ENCODE measurements at places on chromosomes 7 and 10.
A peak's percentile ranks its signal among the peaks of the same experiment; 100 is the strongest.

GRCh38 chr10:69362471-69362954 is 54.2 kb downstream of the TACR2 start:
- peak; percentile 70 for DNase-seq

DNA sequence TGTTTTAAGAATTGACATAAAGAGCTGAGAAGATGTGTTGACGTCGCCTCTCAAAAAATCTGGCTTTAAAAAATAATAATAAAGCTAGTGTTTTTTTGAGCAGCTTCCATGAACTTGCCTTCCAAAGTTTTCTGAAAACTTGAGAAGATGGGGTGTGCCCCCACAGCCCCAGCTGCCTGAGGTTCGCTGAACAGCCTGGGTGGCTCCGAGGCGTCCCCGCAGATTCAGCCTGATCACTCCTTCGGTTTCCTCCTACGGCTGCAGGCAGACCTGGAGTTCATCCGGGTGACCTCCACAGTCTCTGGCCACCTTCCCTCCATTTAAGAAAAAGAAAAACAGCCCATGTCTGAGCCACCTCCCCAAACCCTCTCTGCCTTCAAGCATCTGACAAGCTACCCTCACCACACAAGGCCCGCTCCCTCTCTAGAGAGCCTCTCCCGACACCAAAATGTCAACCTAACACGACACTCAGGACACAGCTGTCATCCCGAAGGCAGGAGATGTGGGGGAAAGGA is 177.8 kb downstream of the PTPRN2 start:
- no peak for DNase-seq

- no peak for DNase-seq
These were observed 35.8 kb upstream of the COBL start for GRCh38 chr7:51352174-51353100.

- no peak for DNase-seq
These were observed 21.5 kb upstream of the OGDHL start for GRCh38 chr10:49783645-49784044.

- DNase-seq = no peak
These were observed 245.4 kb upstream of the GALNT17 start for GRCh38 chr7:70886547-70886946.

- DNase-seq = no peak
These were observed 124.7 kb downstream of the LRRC18 start for GRCh38 chr10:48814933-48815332.

- peak; percentile 78 for DNase-seq
These were observed 148.1 kb downstream of the SLIT1 start for GRCh38 chr10:97037365-97038361.

DNA sequence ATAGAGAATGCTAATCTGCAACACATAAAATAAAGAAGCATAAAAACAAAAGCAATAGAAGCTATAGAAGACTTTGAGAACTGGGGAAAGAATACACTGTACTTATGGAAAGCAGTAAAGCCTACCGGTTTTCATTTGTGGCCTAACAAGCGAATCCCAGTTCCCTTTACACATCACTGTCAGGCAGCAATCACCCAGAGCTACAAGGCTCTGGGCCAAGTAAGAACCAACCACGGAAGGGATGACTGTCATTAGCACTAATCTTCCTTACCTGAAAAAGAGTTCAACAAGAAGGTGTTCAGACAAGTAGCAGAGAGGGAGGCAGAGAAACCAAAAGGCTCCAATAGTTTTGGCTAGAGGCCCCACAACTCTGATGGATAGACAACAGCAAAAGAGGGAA is 15.0 kb downstream of the CCDC6 start:
- DNase-seq = no peak

DNA sequence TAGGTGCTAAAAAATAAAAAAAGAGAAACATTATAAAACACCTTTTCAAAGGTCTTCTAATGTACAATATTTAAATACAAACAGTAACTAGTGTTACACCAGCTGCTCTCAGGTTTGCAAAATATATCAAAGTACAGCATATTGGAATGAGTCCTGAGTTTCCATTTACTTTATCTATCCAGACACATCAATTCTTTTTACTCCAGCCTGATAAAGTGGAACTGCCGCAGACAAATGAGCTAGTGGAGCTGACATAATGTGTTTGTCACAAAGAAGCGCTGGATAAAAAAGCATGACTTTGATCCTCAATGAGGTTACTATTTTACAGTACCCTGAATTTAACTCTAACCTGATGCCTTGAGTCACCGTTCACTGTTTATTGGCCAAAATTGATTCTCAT is 1243.1 kb downstream of the GATA3 start:
- DNase-seq = no peak

GRCh38 chr10:13681528-13681927 is 94.8 kb downstream of the PRPF18 start:
- no peak for DNase-seq

DNA sequence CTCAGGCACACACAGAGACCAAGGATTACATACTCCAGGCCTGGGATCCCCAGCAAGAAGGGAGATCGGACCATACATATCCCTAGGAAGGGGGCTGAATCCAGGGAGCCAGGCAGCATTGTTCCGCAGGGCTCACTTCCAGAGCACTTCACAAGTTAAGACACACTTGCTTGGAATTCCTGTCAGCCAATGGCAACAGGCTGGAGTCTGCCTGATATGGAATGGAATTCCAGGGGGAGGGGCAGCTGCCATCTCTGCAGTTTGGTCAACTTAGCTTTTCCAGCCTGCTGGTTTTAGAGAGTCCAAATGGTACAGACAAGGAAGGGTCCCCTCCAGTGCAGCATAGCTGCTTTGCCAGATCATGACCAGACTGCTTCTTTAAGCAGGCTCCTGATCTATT is 290.0 kb upstream of the GLI3 start:
- no peak for DNase-seq

GRCh38 chr7:27119412-27119911 is 11.1 kb downstream of the HOXA4 start:
- DNase-seq = no peak

GRCh38 chr7:27438881-27439589 is 196.4 kb downstream of the EVX1 start:
- DNase-seq = no peak

DNA sequence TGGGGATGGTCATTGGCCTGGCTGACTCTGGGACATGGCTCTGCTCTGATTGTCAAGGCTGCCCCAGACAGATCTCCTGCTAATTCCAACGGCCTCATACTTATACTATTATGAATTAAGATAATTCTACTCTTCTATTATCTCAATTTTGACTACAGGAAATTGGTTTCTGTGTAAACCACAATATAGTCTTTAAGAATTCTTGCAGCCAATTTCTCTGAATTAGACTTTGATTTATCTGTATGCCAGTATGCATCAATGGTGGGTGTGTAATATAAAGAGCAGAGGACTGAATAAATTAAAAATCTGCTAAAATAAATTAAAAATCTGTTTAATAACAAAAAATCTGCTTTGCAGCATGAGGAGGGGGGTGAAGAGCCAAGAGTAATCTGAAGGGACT is 27.0 kb downstream of the HIBADH start:
- DNase-seq = no peak

DNA sequence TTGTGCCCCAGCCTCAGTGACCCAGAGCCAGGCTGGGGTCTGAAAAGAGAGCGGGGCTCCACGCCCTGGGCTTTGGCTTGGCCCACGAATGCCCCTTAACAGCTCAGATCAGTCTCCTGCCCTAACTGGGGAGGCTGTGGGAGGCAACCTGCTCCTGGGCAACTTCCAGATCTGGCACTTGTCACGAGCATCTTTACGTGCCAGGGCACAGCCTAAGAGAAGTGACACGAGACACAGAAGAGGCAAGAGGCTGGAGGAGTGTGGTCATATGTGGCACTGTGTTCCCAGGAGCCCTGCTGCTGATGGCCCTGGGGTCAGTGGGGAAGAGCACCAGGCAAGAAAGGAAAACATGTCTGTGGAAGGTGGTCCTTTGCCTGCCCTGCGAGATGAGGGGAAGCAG is 97.8 kb upstream of the BTBD16 start:
- DNase-seq = no peak

GRCh38 chr10:121078036-121078435 is 226.9 kb downstream of the WDR11 start:
- DNase-seq = no peak

- DNase-seq = no peak
These were observed 45.5 kb upstream of the DDC start for GRCh38 chr7:50610521-50611277.

GRCh38 chr7:41830271-41830670 is 127.4 kb upstream of the INHBA start:
- DNase-seq = no peak

GRCh38 chr10:113958631-113959382 is 84.9 kb upstream of the ADRB1 start:
- DNase-seq = peak; percentile 51

DNA sequence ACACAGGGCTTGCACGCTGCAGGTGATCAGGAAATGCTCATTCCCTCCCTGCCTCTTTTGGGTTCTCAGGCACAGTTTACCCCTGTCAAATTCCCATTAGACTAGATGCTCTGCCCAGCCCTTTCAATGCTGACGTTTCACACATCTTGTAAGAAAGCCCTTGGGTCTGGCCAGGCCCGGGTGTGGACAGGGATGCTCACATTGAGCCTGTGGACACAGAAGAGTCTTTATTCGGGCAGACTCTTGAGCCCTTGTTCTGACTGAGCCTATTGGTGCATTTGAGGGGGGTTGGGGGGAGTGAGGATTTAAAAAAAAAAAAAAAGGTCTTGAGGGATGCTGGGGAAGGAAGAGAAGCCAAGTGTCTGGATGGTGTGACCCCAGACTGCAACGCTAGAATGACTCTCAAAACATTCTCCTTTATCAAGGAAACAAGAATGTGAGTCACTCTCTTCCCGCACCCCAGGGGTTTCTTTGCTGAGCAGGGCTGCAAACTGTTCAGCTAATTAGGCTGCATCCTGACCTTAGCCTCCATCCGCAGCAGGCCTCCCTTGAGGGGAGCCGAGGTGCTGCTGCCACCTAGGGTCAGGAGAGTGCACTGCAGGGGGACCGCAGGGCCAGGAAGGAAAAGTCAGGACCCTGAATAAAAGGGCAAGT is 53.6 kb upstream of the TMEM72 start:
- DNase-seq = peak; percentile 58

- no peak for DNase-seq
These were observed 159.6 kb downstream of the LSM5 start for GRCh38 chr7:32330602-32331001.

DNA sequence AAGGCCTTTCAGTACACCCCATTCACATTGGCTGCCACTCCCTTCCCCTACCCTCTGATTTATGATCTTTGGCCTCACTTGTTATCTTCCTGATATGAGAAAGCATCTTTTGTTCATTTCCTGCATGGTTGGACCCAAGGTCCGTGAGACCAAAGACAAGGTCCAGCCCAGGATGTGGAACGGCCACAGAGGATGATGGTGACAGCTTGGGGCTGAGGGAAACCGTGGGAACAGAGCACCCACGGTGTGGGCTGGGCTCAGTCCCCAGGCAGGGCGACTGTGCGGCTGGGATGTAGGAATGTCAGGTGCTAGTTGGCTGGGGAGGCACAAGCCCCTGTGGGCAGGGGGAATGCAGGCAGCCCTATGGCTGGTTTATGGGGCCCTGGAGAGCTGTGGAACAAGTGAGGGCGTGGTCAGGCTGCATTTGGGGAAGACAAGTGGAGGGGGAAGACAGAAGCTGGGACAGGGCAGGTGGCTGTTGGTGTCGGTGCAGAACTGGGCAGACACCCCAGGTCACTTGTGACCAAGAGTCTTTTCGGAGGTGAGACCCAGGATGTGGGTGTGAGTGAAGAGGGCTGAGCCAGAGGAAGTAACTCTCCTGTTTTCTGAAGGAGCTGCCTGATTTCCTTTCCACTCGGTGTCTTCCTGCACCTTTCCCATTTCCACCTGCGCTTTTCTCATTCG is 51.7 kb upstream of the IGFBP3 start:
- DNase-seq = no peak

DNA sequence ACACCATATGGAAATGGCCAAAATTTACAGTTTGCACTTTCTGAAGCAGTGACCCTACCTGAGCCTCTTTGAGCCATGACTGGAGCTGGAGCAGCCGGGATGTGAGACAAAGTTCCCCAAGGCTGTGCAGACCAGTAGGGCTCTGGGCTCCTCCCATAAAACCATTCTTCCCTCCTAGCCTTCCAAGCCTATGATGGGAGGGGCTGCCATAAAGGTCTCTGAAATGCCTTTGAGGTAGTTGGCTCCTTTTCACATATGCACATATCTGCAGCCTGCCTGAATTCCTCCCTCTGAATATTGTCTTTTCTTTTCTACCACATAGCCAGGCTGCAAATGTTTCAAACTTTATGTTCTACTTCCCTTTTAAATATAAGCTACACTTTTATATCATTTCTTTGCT is 516.6 kb upstream of the POM121L12 start:
- DNase-seq = no peak

- DNase-seq = no peak
These were observed 179.2 kb downstream of the SH3PXD2A start for GRCh38 chr10:103676058-103676785.

DNA sequence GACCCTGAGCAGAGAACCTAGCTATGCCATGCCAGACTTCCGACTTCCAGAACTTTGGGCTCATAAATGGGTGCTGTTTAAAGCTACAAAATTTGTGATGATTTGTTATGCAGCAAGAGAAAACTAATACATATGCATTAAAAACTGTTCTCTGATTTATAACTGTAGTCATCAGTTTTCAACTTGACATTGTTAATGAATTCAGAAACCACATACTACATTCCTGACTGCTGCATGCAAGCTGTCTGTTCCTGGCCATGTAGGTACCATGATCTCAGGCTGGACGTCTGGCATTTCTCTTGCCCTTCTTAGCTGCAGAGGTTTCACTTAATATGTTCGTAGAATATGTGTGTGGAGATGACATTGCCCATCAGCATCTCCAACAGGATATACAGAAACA is 28.4 kb downstream of the MKX start:
- DNase-seq = no peak

DNA sequence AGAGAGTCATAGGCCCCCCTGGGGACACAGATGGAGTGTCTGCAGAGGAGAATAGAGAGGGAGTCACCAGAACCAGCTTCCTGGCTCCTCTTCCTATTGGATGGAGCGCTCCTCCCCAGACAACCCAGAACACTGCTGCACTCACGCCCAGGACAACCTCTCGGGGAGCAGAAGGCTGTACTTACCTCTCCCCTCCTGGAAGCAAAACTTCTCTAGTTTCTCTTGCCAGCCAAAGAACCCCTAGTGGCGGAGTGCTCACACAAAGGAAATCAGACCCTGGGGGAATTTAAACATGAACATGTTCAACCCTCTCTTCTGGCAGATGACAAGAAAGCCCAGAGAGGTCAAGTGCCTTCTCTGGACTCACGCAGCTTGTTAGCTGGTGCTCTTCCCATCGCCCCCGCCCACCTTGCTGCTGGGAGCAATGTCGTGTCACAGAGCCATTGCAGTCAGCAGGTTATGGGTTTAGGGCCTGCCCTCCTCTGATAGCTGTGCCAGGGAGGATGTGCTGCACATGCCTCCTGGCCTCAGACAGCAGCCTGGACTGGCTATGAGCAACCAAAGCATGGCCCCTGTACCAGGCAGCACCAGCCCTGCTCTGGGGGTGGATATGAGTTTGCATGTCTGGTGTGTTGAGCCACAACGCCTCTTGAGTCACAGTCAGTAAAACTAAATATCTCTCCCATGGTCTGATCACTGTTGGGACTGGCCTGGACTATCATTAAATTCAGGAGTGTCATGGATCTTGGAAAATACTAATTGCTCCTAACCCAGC is 84.4 kb downstream of the SLIT1 start:
- no peak for DNase-seq

Measured in lower lobe of right lung (tissue), 2 donors.